ENCODE measurements at places on chromosomes 7 and 10.

DNA sequence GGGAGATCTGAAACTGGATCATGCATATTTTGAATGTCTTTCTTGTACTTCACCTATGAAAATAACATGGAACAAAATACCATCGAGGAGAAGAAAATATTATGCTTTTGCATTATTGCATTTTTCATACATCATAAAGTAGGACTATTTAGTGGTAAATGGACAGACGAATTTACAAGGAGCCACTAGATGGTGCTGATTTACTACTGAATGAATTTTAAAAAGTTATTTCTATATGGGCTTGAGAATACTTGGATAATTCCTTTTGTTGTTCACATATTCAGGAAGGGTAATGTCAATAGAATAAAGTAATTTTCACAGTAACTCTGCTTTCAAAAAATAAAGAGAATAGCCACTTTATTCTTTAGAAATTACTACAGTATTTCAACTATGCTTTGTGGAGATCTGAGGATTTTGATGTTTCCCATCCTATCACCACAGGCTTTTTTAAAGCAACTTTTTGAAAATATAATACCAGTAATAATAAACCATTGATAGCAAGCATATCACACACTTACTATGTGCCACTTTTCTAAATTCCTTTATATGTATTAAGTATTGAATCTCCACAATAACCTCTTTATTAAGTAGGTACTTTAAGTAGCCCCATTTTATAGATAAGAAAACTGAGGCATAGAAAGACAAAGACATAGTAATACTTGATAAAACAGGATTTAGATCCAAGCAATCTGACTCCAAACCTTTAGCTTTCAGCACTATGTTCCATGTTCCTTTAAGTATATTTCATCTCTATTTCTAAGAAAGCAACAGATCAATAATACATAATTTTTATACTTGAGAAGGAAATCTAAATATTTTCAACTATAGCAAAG lies 38.6 kb downstream of the NEBL start:
- peak; percentile 1 for DNase-seq

- DNase-seq = no peak
Measured at GRCh38 chr7:7331523-7331922, 149.2 kb downstream of the C1GALT1 start.

GRCh38 chr10:130193493-130194193 lies 57.5 kb downstream of the GLRX3 start:
- DNase-seq = no peak

DNA sequence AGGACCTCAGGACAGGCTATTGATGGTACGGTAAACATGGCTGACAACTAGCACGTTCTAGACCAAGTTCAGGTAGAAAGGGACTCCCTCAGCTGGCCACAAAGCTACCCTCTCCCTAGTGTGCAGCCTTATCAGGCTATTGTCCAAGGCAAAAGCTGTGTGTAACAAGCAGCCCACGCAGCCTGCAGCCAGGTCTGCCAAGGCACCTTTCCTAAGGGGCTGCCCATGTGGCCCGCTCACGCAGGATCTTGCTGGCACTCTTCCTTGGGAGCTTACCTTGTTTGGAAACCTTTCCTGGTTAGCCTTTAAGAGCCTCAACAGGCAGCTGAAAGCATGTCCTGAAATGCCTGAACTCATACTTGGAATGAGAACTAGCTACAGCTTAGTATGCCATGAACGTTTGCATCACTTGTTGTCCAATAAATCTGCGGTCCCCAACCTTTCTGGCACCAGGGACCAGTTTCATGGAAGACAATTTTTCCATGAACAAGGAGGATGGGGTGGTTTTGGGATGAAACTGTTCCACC lies 51.7 kb downstream of the SYPL1 start:
- no peak for DNase-seq

DNA sequence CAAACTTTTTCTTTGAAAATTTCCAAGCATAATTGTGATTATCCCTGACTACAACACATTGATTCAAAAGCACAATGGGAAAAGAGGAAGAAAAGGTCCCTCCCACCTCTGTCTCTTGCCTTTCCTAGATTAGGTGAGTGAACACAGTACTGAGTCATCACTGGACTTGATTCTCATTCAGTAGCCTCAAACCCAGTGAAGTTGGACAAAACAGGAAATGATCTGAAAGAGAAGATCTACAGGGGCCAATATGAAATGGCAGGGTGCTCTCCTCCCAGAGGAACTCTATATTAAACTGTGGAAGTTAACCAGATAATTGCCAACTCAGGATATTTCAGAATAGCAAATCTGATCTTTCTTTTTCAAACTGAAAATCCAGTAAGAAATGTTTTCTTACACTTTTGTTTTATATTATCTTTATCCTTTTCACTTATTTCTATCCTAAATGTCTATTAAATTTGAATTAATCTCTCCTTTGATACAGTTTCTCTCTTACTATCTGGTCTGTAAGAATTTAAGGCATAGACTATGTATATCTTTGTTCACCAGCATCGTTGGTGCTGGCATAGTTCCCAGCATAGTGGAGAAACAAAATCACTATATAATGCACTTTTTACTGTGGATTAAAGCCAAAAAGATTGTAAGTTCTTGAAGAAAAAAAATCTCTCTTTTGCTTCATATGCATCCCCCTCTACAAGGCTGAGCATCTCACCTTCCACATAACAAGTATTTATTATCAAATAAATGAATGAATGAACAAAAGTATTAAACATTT lies 41.4 kb upstream of the IKZF1 start:
- DNase-seq = no peak

- no peak for DNase-seq
Measured at GRCh38 chr10:79293841-79294581, 53.3 kb upstream of the PPIF start.

DNA sequence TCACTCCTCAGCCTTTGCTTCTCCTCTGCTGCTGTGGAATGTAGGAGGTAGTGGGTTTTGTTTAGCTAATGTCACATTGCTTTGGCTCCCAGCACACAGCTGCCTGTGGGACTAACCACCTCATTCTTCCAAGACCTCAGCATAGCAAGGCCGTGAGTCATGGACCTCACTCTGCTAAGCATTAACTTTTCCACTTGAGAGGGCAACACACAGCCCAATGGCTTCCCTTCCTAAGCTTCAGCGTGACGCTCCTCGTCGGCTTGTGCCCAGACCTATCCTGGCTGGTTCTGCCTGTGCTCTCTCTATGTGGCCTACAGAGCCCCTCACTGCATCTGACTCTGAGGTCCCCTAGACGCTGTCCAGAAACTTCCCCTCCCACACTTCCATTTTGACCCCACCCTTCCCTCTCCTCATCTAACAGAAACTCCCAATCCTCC lies 23.3 kb downstream of the MYOF start:
- DNase-seq = peak; percentile 100

- DNase-seq = no peak
Measured at GRCh38 chr7:12305502-12305901, 94.4 kb downstream of the TMEM106B start.

- no peak for DNase-seq
Measured at GRCh38 chr7:156379324-156380070, 261.1 kb upstream of the RNF32 start.

DNA sequence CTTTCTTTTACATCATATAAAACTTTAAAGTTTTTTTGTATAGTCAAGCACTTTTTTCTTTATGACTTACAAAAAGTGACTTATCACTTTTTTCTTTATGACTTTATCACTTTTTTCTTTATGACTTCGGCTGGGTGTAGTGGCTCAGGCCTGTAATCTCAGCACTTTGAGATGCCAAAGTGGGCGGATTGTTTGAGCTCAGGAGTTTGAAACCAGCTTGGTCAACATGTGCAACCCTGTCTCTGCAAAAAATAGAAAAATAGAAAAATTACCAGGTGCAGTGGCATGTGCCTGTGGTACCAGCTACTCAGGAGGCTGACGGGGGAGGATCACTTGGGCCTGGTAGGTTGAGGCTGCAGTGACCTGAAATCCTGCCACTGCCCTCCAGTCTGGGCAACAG lies 108.8 kb upstream of the CSTF2T start:
- no peak for DNase-seq

GRCh38 chr7:76204147-76204546 lies 2.5 kb downstream of the SRRM3 start:
- no peak for DNase-seq

- no peak for DNase-seq
Measured at GRCh38 chr10:123938890-123939289, 47.3 kb upstream of the CPXM2 start.

DNA sequence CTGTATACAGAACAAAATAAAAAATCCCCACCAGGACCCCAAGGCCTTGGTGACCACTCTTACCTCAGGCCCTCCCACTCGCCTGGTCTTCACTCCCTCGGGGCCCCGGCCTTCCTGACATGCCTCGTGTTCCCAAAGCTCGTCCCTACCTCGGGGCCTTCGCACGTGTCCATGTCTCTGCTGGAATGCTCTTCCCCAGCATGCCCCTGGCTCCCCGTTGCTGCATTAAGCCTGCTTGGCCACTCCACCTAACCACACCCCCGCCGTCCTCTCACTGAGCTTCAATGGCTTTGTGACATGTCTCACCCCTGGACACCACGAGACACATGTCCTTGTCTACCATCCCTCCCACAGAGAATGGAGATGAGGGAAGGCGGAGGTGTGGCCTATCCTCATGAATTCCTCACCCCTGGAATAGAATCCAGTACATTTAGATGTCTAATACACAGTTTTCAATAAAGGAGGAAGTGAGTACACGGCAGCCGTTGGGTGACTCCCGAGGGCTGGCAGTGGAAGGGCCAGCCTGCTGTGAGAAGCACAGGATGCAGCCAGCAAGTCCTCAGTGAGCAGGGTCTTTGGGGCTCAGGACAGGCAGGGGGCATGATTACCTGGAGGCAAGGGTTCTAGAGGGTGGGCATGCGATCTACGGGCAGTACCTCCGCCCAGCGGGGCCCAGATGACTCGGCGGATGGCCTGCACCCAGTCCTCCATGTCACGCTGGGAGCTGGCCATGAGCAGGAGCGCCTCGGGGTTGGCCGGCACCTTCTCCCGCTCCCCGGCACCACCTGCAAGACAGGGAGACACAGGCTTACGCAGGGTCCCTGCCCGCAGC lies 125.7 kb downstream of the ARHGAP22 start:
- no peak for DNase-seq

GRCh38 chr10:118373786-118374185 lies 31.7 kb upstream of the FAM204A start:
- DNase-seq = peak; percentile 90

- DNase-seq = no peak
Measured at GRCh38 chr10:18414061-18414460, 237.3 kb downstream of the NSUN6 start.

DNA sequence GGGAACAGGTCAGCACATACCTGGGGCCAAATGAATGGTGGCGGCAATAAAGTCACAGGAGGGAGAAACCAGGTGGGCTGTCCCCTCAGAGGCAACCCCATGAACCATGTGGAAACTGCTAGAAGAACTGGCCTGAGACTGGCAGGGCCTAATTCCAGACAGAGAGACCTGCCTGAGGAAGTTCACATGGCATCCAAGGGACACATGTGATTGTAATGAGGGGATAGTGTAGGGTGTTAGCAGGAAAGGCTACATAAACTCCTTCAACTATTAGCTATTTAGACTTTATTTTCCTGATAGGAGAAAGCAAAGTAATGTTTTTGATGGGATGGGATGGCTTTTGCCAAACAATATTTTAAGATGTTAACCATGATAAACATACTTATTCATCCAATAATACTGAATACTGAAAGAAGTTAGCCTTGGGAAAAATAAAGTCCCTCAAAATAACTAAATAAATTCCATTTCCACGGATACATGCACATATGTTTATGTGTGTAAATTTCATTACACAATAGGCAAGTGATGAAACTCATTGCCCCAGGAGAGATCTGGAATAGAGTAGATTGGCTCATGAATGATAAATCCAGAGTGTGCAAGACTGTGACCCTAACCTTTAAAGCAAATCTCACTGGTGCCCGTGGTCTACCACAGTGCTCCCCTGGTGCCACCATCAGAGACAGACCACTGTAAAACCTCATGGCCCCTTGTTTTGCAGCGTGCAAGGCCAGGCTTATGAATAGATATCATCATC lies 137.0 kb downstream of the NRF1 start:
- peak; percentile 0 for DNase-seq

GRCh38 chr7:100893910-100894721 lies 1.6 kb downstream of the ACHE start:
- DNase-seq = no peak

- no peak for DNase-seq
Measured at GRCh38 chr7:140688341-140688740, 8.2 kb upstream of the NDUFB2 start.

GRCh38 chr7:100865372-100865911 lies 1.7 kb upstream of the TRIP6 start:
- peak; percentile 38 for DNase-seq

DNA sequence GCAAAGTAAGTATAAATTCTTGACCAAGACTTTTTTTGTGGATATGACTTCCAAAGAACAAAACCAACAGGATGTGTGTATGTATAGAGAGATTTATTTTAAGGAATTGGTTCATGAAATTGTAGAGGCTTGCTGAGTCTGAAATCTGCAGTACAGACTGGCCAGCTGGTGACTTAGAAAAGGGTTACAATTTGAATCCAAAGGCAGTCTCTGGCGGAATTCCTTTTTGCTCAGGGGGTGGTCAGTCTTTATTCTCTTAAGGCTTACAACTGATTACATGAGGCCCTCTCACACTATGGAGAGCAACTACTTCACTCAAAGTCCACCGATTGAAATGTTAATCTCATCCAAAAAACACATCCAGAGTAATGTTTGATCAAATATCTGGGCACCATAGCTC lies 100.1 kb upstream of the IMMP2L start:
- no peak for DNase-seq

DNA sequence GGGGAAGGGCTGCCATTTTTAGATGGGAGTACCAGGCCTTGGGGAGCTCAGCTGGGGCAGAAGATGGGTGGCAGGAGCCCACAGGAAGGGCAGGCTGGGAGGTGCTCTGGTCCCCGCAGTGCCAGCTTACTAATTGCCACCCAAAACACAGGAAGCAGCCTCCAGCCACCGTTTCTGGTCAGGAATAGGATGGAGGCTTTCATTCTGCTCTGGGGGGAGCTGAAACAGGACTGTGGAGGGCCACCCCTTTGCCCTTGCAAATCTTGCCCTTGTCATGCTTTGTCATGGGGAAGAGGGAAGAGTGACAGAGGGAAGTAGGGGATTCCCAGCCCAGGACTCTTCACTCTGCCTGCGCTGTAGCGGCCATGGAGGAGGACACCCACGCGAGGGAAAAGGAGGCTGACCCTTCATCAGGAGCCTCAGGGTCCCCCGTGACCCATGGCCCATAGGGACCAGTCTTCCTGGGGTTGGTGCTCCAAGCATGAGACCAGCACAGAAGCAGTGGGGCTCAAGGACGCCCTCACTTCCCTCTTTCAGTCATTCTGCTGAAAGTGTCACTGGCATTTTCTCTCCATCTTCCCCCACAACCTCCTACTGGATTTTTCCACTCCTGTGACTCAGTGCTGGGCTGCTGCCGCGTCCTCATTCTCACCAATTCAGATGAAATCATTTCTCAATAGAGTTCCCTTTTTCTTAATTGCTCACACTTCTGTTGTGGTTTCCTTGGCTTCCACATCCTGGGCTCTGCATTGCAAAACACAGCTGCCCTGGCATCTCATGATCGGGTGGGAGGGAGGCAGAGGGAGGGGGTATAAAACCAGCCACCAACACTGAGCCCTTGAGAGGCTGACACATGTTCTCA lies 61.9 kb downstream of the MKI67 start:
- peak; percentile 80 for DNase-seq
